MCF 10A (cell line): ENCODE measurements at places on chromosomes 16 and 17.

GRCh38 chr16:1152651-1153259 lies at the start of gene CACNA1H:
Gene CACNA1H, plus strand, starts transcription at chr16:1153106. Its CDS starts 632 bp downstream, at chr16:1153738.
- DNase-seq = no peak

- no peak for DNase-seq
Measured at GRCh38 chr17:10328971-10329923, 43.6 kb downstream of the MYH13 start.

DNA sequence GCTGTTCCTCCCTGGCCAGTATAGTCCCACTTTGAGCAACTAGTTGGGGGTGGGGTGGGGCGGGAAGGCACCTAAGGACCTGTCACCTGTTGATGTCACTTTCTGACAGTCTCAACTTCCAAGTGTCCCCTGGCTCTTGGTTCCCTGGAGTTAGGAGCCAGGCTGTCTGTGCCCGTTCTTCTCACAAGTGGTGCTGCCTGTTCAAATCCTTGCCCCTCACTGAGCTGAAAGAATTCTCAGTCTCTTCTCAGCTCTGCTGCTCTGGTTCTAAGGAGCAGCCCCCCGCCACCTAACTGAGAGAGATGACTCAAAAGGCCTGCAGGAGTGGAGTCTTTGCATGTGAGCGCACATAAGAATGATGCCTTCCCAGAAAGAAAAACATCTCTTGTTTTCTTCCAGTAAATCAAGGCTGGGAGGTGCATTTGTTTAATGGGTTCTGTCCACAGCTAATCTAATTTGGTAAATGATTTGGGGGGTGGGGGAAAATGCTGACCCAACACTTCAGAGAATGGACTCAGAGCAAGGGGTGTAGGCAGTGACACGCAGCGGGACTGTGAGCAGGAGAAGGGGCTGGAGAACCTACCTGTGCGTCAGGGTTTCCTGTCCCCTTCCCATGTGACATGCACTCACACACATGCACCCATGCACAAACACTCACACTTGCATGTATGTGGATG lies 78.2 kb upstream of the NLRP1 start:
- no peak for DNase-seq

DNA sequence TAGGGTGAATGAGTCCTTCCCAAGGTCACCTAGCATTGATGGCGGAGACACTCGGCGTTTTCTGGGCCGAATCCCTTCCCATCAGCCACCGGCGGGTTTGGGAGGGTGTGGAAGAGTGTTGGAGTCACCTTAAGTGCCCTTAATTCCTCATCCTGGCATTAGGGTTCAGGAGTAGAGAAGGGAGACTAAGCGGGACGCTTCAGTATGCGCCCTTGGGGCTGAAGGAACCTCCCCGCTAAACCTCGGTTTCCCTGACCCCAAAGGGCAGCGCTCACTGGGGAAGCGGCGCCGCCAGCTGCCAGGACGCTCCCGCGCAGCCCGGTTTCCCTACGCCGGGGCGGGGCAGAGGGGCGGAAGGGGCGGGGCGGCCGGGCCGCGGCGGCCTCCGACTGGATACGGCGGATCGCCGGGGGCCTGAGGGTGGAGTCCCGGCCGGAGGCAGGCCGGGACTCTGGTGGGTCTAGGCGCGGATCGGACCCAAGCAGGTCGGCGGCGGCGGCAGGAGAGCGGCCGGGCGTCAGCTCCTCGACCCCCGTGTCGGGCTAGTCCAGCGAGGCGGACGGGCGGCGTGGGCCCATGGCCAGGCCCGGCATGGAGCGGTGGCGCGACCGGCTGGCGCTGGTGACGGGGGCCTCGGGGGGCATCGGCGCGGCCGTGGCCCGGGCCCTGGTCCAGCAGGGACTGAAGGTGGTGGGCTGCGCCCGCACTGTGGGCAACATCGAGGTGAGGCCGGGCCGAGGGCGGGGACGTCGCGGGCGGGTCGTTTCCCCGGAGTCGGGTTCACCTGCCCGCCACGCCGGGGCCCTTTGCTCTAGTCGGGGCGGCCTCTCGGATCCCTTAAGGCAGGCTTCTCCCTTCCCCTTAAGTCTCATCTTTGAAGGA lies at the start of gene DHRS11:
Gene DHRS11 (plus strand): TSS at position 446 of the 882 bp plus-strand sequence. CDS start 131 bp downstream, at position 577.
- DNase-seq = peak; percentile 81

GRCh38 chr16:53732296-53732929 lies 28.5 kb downstream of the FTO start:
- DNase-seq = no peak

DNA sequence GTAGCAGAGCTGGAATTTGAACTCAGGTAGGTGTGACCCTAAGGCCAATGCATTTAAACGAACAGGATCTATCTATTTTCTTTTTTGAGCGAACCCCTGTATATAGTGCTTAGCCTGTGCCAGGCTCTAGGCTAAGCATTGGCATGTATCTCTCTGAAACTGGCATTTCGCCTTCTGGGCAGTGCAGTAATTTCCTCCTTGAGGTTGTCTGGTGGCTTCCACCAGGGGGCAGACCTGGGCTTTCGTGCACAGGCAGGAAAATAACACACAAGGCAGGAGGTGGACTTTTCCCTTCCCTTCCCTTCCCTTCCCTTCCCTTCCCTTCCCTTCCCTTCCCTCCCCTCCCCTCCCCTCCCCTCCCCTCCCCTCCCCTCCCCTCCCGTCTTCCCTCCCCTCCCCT lies 34.4 kb upstream of the PRKCB start:
- peak; percentile 70 for DNase-seq

DNA sequence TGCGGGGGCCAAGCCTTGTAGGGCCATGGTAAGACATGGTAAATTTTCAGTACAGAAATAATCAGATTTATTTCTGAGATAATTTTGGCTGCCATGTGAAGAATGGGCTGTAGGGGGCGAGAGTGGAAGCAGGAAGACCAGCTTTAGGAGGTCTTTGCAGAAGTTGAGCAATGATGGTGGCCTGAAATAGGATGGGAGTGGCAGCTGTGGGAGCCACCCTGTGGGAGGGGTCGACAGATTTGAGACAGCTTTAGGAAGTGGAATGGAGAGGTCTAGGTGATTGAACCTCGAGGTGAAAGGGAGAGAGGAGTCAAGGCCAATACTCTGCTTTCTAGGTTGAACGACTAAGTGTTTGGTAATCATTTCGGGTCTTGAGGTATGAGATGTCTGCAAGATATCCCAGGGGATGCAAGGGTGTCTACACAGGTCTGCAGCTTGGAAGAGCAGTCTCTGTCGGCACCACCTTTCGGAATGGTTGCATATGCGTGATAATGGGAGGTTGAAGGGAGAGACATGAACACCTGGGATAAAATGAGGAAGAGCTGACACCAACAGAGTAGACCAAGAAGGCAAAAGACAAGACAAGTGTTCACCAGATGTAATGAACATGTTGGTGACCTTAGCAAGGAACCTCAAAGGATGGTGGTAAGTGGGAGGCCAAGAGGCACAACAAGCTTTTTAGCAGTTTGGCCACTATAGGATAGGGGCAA lies 4.2 kb upstream of the ATXN7L3 start:
- DNase-seq = peak; percentile 68

DNA sequence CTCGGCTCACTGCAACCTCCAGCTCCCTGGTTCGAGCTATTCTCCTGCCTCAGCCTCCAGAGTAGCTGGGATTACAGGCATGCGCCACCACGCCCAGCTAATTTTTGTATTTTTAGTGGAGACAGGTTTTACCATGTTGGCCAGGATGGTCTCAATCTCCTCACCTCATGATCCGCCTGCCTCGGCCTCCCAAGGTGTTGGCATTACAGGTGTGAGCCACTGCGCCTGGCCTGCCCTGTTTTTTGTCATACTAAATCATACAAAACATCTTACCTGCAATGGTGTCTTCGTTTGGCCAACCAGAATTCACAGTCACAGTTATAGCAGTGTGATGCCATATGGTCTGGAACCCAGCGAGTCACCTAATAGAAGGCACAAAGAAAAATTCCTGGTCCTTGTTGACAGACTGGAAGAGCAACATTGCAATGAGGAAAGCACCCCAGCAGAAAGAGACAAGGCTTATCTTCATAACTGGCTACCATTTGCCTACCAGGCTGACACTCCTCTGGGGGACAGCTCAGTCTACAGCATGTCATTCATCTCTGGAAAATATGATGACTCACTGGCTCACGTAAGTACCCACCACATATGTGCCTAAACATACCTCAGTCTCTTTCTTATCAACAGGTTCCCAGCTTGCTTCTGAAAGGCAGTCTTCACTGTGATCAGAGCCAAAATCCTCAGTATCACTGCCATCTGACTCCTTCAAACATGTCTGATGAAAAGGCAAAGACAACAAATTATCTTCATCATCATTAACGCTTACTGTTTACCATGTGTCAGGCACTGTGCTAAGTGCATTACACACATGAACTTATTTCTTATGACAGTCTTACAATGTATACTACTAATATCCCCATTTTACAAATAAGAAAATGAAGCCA lies 4.3 kb upstream of the HSF5 start:
- DNase-seq = no peak

DNA sequence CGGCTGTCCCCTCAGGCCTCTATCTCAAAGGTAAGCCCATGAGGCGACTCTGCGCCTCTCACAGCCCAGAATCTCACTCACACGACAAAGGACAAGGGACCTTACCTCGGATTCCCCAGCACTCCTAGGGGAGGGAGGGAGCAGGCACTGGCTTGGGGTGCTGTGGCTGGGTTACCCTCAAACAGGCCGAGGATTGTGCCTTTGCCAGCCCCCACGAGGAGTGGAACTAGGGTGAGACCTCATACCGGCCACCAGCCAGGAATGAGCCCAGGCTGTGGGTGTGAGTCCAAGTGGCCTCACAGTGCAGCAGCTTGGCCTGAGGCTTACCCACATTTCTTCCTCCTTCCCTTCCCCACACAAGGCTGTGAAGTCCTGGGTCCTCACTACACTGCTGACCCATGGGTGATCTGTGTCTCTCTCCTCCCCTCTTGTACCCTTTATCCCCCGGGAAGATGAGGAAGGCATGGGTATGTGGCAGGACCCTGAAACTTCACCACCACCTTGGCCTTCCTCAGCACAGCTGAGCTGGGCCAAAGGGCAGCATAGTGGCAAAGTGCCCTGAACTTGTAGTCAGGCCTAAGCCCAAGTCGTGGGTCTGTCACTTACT lies 5.9 kb downstream of the PROCA1 start:
- no peak for DNase-seq

- DNase-seq = no peak
Measured at GRCh38 chr16:85755929-85756768, 5.3 kb upstream of the C16orf74 start.

DNA sequence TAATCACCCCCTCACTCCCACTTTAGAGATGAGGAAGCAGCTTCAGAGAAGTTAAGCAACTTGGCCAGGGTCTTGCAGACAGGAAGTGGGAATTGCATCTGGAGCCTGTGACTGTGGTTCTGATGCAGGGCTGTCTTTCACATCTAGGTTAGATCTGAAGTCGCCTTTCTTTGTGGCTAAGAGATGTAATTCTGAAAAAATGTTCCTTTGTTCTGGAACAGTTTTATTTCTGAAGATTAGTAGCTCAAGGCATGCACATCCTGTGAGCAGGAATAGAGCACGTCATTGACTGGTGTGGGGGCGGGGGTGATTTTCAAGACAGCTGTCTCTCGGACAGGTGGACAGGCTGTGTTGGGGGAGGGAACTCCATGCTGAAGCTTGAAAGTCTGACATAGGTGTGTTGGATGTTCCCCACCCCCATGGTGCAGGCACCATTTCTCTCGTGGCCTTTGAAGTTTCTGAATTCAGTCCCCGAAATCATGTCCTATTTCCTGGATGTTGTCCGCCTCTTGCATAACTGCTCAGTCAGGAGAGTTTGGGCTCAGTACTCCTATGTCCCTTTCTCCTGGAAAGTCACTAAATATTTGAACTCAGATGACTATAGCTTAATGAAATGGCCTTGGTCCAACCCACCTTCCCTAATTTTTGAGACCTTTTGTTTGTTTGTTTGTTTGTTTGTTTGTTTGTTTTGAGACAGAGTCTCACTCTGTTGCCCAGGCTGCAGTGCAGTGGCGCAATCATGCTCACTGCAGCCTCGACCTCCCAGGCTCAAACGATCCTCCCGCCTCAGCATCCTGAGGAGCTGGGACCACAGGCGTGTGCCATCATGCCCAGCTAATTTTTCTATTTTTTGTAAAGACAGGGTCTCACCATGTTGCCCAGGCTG lies 21.0 kb upstream of the HERPUD1 start:
- DNase-seq = peak; percentile 36

DNA sequence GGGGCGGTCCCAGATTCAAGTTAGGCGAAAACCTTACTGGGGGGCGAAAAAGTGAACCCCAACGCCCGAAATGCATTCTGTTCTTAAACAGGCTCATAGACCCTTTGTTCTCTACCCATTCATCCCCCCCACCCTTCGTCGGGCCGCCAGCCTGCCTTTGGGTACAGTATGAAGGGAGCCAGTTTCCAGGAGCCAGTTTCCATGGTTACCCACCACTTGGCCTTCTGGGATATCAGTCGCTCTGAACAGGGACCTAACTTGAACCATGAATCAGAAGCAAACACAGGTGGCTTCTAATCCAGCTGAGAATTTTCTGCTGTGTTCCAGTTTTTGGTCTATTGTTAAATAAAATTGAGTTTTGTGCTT lies 532 bp downstream of the DHX40 start:
- peak; percentile 53 for DNase-seq

DNA sequence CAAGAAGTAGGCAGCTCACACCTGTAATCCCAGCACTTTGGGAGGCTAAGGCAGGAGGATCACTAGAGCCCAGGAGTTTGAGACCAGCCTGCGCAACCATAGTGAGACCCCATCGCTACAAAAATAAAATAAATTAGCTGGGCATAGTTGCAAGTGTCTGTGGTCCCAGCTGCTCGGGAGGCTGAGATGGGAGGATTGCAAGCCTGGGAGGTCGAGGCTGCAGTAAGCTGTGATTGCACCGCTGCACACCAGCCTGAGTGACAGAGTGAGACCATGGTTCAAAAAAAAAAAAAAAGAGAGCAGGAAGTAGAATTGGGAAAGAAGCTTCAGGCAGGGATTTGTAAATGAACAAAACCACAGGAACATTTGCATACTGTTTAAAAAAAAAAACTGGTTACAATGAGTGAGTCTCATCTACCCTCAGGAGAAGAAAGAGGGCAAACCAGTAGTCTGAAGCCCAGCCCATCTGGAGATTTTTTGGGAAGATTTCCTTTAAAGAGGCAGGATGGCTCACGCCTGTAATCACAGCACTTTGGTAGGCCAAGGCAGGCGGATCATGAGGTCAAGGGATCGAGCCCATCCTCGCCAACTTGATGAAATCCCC lies 7.9 kb downstream of the MPV17L start:
- peak; percentile 57 for DNase-seq

DNA sequence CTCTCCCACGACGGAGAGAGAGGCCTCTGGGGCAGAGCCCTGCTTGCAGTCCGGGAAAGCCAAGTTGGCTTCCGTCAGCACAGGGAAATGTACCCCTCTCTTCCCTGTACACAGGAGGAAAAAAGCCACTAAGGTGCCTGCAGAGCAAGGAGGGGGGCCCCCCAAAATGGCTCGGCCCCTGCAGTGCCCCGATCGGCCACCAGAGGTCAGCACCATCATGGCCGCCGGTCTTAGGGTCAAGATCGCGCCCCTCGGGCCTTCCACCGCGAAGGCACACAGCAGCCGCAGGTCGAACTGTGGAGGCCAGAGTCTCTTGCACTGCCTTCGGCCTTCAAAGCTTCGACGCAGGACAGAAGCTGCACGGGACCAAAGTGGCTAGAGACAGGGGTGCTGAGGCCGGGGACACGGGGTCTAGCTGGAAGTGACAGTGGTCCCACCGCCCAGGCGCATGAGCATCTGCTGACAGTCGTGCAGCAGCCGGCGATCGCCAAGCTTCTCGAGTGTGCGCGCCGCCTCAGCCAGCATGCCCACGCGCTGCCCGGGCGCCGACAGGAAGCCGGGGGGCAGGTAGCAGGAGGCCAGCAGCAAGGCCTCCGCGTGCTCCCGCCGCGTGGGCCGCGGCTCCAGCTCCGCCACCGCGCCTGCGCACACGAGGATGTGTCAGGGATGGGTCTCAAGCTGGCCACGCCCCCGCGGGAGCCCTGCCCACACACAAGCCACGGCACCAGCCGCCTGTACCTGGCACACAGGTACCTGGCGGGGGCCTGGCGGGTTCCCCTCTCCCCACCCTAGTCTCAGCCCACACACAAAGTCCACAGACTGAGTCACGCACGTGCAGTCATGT lies 24.4 kb downstream of the SREBF1 start:
- DNase-seq = peak; percentile 62
